ENCODE measurements at places on chromosomes 1 and 21.

GRCh38 chr1:62722796-62723195 lies 34.6 kb upstream of the DOCK7 start:
- no peak for DNase-seq

GRCh38 chr1:36664571-36665287 lies 182.0 kb upstream of the CSF3R start:
- DNase-seq = no peak

DNA sequence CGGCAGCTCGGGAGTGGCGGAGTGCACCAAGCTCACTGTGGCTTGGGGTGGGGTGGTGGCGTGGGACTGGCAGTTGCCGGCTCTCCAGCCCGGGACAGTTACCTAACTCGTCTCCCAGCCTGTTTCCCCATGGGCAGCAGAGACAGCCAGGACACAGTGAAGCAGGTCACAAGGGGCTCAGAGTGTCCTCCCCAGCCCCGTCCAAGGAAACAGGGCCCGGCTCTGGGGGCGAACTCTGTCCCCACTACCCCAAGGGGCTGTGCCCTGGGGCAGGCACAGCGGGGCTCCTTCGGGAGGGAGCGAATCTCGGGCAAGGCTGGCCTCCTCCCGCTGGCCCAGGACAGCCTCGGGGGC lies 759 bp downstream of the GPR157 start:
- DNase-seq = no peak

DNA sequence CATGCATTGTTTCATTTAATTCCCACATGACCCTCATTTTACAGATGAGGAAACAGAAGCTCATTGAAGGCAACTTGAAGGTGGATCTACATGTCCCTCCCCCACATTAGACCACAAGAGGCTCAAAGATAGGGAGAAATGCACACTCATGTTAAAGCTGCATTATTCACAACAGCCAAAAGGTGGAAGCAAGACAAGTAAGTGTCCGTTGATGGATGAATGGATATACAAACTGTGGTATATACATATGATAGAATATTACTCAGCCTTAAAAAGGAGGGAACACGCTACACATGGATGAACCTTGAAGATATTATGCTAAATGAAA lies 149.7 kb upstream of the JUN start:
- no peak for DNase-seq

DNA sequence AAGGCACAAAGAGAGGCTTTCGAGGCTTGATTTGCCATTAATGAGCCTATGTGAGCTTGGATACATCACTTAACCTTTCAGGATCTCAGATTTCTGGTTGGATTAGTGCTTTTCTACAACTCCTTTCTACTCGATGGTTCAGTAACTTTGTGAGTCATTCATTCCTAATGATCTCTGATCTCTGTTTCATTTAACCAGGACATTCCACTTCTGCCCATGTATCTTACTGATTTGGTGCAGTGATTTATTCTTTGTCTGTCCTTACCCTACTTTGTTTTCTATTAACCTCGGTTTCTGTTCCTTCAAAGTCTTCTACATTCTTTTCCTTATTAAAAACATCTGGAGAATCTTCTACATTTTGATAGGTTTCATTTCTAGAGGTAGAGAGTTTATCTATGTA lies 94.6 kb upstream of the ZBTB18 start:
- DNase-seq = no peak

Data from fibroblast of the conjunctiva (primary cell).